Activated T-cell treated with anti-CD3 and anti-CD28 coated beads, Interleukin-2, amount 50 U/mL, for 72 hours (primary cell): ENCODE measurements at places on chromosomes 12 and 14. TPM values are rescaled to one million over a fixed set of nuclear protein-coding genes. Genes with fewer than 3 reads are reported as not detected.

Gene GARIN6
- not detected for total RNA-seq

Gene BMP4
- not detected for total RNA-seq

Gene ATG101
- 52.6 TPM for total RNA-seq

Gene METAP2
- total RNA-seq = 118 TPM

Gene TUNAR
- not detected for total RNA-seq

Gene PKP2
- 0.39 TPM for total RNA-seq
